Naive B cell (primary cell): ENCODE measurements at places on chromosomes 11 and 22. TPM values are rescaled to one million over a fixed set of nuclear protein-coding genes. Genes with fewer than 3 reads are reported as not detected.

Gene OR51I1
- not detected for polyA plus RNA-seq

DNA sequence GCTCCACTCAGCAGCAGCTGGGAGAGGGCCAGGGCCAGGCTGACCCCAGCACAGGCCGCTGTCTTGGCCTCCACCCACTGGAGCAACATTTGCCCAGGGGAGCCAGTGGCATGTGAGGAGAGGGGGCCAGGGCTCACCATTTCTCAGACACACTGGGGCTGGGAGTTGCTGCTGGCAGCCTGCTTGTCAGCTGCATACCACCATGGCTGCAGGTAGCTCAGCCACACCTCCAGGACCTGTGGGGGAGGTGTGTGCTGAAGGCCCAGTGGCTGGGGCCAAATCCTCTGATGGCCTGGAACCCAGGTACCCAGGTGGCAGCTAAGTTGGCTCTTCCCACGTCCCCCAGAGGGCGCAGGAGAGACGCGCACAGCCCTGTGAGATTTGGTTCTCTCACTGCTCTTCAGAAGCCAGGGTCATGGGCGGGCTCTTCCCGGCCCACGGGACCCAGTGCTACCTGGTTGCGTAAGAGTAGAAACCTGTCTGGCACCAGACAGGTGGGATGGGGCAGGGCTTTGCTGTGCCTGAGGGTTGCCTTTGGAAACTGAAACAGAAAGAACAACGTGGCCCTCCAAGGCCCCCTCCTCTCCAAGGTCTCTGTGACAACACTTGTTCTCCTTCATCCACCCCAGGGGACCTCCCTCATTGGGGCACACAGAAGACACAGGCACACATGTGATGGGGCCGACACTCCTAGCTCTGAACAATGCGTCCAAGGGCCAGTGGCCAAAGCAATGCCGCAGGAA lies 98.8 kb downstream of the MED15 start:
- peak; percentile 38 for DNase-seq

DNA sequence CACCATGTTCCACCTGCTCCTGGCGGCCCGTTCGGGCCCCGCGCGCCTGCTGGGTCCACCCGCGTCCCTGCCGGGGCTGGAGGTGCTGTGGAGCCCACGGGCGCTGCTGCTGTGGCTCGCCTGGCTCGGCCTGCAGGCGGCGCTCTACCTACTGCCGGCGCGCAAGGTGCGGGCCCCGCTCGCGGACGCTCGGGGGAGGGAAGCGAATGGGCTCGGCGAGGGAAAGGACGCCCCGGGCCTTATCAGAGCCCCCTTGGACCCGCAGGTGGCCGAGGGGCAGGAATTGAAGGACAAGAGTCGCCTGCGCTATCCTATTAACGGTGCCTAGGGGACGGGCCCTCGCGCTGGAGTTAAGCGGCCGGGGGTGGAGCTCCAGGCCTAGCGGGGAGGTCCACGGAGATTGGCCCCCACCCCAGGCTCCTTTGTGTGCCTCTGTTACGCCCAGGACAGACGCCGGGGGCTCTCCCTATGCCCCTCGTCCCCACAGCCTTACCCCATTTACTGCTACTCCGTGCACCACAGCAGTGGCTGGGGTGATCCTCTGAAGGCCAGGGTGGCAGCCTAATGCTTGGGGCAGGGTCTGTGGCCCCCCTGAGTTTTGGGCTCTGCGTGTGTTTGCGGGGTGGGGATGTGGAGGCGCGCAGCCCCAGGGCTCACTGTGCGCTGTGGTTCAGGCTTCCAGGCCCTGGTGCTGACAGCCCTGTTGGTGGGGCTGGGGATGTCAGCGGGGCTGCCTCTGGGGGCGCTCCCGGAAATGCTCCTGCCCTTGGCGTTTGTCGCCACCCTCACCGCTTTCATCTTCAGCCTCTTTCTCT lies 1.1 kb downstream of the TM7SF2 start:
- peak; percentile 75 for DNase-seq

- no peak for DNase-seq
Measured at GRCh38 chr22:18984564-18984963, 48.5 kb upstream of the PRODH start.

DNA sequence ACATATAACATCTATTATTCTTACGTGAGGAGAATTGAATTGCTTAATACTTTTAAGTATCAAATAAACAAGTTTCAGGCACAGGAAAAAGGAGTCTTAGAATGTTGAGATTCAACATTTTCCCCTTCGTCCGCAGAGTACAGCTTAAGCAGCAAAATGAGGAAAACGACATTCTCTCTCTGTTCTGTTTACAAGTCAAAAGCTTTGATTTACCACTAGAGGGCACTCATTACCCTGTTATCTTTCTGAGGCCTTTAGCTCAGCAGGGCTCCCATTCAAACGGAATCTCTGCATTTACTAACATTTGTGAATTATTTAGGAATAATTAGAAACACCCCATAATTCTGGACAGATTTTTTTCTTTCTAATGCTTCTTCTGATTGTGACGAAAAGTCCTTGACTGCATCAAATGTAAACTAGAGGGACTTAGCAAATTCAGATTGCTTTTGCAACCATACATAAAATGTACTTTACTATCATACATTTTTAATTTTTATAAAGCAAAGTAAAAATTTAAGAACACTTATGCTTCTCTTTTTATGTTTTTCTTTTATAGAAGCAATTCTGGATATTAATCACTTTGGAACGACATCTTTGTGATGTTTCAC lies 75.0 kb downstream of the JRKL start:
- peak; percentile 42 for DNase-seq

DNA sequence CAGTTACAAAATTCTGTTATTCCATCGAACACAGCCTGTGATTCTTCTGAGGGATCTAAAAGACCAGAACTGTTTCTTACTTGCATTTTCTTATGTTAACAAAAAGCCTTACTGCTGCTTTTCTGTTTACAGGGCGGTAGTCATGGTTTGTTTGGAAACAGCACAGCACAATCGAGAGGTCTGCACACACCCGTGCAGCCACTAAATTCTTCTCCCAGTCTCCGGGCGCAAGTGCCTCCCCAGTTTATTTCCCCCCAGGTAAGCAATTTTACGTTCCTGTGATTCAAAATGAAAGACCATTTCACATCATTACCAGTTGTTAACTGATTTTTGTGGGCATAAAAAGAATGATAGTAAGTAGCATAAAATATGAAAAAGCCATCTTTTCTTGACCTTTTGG lies 60.8 kb upstream of the ADSL start:
- DNase-seq = no peak

DNA sequence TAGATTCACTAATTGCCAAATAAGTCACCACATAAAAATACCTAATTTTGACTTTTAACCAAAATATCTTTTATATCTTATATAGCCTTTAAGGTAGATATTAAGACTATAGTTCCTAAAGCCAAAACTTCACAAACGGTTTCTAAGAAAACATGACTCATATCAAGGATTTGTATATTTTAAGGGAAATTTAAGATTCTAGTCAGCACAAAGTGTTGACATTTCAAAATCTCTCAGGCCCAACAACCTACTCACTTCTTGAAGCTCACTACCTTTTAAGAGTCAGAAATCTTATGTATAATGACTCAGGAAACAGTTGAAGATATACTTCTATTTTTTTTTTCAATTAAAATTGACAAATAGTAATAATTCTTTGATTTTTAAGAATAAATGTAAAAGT lies 221.9 kb downstream of the SBF2 start:
- no peak for DNase-seq

DNA sequence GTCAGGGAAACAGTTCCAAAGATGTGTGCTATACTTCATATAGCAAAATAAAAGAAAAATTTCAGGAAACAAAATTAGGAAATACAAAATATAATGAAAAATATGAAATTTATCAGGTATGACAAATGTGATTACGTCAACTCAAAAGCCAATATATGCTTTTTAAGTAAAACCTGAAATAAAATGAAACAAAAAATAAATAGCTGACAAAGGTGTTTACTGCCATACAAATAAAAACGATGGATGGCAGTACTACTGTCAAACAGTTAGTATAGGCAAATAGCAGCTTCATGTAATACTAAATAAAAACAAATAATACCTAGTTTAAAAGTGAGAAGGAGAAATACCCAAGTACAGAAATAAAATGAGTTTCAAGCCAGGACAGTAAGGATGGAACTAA lies 13.7 kb downstream of the CEP57 start:
- no peak for DNase-seq

DNA sequence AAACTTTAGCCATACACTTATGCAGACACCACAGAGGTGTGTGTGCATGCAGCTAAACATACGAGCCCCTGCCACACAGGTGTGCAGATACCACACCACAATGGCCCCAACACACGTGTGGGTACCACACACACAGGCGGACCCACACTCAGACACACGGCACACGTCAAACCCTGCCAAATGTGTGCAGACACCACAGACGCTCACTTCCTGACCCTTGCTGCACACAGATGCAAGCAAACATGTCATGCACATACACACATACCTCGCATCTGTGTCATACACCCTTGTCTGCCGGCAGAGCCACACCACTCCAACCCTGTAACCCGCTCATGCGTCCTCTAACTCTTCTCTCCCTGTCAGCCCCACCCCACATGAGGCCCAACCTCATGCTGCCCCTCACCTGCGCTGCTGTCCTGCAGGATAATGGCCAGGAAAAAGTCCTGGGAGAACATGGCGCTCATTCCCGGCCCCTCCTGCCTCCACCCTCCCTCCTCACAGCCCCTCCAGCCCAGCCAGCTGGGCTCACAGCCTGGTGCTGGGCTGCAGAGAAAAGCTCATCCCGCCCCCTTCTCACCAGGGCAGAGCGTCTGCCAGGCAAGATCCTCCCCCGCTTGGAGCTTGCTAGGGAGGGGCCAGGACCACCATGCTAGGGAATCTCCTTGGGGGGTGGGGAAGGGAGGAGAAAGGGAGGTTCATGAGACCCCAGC lies 14.2 kb downstream of the SMPD1 start:
- no peak for DNase-seq
